Kidney (tissue), 22 donors: ENCODE measurements at places on chromosomes 2 and 18. TPM values are rescaled to one million over a fixed set of nuclear protein-coding genes. Genes with fewer than 3 reads are reported as not detected.

Gene CD8B
- total RNA-seq = 2.5 TPM

Gene PROC
- total RNA-seq = 5.9 TPM

DNA sequence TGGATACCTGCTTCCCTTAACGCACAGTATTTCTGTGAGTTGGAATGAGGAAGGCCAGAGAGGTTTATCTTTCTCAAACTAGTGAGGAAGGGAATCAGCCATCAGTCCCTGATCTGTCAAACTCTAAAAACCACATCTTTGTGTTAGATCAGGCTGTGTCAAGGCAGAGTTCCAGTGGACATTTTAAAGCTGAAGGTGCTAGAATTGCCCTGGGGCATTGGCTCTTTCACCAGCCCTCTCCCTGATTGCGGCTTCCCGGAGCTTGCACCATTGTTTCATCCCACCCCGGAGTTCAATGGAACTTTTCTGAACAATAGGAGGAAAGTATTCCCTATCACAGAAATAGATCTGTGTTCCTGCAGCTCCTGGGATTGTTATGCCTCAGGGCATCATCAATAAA is 110.2 kb downstream of the RNF144A start:
- no peak for DNase-seq

GRCh38 chr2:108927936-108928659 is 60.9 kb downstream of the EDAR start:
- peak; percentile 65 for DNase-seq

- DNase-seq = no peak
Observed at GRCh38 chr2:152560166-152560565, 157.1 kb downstream of the PRPF40A start.

- DNase-seq = no peak
Observed at GRCh38 chr18:7358989-7359726, 128.3 kb downstream of the LRRC30 start.

- DNase-seq = no peak
Observed at GRCh38 chr2:161976917-161977316, 97.1 kb downstream of the DPP4 start.

GRCh38 chr2:40418614-40419363 is 33.1 kb downstream of the SLC8A1 start:
- DNase-seq = peak; percentile 57
